Globus pallidus (tissue), 1 donor: ENCODE measurements at places on chromosomes 2 and 18.

GRCh38 chr18:46477425-46478011 is 179.5 kb downstream of the LOXHD1 start:
- DNase-seq, result no peak

- DNase-seq, result no peak
These were observed 41.6 kb downstream of the PLEKHB2 start for GRCh38 chr2:131146749-131147148.

DNA sequence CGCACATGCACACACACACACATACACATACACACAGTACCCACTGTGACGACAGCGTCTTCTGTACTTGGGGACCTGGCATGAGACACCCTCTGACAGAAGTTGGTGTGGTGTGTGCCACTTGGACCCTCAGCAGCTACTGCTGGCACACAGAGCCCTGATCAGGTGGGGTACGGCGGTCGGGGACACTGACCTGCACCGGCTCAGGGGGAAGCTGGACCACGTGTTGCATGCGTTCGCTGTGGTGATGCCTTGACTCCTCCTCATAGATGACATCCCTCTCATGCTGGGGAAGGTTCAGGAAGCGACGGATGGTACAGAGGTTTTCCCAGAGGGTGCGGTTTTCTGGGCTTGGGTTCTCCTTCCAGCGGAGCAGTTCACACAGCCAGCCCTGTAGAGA is 149.2 kb downstream of the SATB2 start:
- no peak for DNase-seq

- DNase-seq, result no peak
These were observed 52.6 kb downstream of the ITGB1BP1 start for GRCh38 chr2:9370746-9371145.

DNA sequence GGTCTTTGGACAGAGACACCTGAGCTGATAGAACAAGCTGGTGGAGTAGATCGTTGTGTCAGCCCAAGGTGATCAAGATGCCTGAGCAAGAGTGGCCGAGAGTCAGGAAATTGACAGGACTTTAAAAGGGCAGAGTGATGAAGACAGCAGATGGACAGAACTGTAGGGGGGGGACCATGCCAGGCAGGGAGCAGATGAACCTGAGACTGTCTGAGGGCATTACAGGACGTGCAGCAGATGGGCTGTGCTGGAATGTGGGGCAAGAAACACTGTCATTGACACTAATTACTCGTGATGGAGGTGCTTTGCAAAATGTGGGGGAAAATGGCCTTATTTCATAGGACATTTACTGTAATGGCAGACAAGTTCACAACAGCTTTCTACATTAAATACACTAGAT is 225.0 kb downstream of the THSD7B start:
- DNase-seq, result no peak

- peak; percentile 68 for DNase-seq
These were observed 529.2 kb upstream of the KLHL29 start for GRCh38 chr2:22855761-22856184.

DNA sequence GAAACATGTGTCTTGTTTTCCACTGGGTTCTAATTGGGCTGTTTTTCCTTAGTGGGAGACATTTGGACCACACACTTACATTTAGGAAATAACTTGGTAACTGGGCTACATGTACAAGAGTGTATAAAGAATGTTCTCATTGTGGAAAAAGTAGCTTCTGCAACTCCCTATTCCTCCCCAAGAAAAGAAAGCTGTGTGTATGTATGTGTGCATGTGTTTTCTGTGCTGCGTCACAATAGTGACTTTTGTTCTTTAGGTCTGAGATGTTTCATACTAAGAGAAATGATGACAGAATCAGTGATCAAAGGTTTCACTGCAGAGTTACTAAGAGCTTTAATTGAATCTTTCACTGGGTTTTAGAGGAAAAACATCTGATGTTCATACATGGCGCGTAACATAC is 82.7 kb downstream of the TANC1 start:
- DNase-seq, result no peak

- no peak for DNase-seq
These were observed 433.3 kb upstream of the ID2 start for GRCh38 chr2:8248623-8248957.

DNA sequence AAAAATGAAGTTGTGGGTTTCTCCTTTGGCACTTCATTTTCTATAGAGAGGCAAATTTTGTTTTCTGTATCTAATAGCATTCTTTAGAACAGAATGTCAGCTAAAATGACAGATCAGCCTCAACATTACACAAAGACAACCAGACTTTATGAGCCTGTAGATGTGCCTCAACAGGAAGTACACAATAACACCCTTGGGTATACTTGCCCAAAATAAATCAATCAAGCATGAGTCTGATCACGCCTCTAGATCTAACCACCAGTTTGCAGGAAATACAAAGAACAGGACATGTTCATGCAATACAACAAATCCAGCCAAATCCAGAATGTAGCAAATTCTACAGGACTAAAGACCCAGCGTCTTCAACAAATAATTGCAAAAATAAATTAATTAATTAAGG is 11.2 kb upstream of the DAPL1 start:
- DNase-seq, result no peak

DNA sequence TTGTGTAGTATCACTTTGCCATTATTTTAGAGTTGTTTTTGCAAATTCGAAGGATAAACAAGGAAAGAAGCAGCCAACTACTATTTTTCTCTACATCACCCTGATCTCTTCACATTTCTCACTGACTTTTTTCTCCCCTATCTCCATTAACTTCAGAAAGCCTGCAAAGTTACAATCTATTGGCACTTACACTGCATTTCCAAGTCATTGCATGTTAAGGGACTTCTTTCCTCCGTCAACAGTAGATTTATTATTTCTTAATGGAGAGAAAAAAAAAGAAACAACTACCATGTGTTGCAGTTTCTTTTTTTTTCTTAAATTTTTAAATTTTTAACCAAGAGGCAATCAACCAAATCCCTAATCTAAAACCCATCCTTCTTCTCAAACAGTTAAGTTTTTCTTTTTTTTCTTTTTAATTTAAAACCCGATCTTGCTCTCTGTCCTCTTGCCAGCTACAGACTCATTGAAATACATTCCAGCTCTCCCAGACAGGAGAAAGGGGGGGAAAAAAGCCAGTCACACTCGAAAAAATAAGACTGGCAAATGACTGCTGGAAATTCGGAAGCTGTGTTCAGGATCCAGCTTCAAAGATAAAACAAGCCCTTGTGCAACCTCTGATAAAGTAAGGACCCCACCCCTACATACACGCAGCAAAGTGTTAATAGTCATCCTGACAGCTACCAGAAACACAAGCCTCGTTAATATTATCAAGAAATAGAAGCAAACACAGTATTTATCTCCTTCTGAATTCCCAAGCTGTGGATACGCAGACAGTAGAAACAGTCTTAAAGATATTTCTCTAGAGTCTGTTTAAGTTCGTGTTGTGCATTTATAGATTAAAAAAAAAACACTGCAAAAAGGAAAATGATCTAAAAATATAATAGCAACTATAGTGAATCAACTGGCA is 1.3 kb downstream of the LRRTM4 start:
- DNase-seq, result peak; percentile 37

GRCh38 chr2:101754618-101755017 is 57.1 kb downstream of the MAP4K4 start:
- no peak for DNase-seq

GRCh38 chr2:85160966-85161960 is 28.1 kb downstream of the TCF7L1 start:
- no peak for DNase-seq

DNA sequence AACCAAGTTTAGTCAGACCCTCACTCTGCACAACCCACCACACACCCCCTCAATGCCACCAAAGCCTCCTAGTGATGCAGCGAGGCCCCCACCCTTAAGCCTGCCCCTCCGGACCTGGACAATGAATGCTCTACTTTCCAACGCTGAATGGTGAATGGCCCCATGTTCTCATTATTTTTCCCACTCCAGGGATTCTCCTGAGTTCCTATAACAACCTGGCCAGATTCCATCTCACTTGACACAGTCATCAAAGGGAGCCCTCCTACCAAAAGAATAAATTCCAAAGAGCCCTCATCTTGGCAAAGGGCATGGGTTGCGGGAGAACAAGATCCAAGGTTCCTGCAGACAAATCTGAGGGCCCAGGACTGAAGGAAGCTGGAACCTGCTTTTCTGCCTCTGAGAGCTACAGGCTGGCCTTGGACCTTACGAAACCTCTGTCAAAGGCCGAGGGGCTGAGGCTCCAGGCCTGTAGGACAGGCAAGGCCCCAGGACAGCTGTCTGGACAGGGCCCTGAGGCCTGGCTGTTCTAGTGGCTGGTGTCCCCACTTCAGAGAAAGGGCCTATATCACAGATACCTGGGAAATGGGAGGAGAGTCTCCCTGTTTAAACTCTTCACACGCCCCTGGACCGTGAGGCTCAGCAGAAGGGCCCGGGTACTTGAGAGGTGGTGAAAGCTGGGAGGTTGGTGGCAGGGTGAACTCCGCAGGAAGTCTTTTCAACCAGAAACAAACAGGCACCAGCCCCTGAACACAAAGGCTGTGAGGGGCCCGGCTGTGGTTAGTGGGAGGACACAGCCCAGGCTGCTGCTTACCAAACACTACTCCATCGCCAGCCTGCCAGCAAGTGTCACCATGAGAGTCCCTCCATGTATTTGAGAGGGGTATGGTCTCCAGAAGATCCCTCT is 27.3 kb downstream of the SFXN5 start:
- peak; percentile 67 for DNase-seq

- DNase-seq, result no peak
These were observed 55.6 kb downstream of the RPL37A start for GRCh38 chr2:216554286-216554685.

DNA sequence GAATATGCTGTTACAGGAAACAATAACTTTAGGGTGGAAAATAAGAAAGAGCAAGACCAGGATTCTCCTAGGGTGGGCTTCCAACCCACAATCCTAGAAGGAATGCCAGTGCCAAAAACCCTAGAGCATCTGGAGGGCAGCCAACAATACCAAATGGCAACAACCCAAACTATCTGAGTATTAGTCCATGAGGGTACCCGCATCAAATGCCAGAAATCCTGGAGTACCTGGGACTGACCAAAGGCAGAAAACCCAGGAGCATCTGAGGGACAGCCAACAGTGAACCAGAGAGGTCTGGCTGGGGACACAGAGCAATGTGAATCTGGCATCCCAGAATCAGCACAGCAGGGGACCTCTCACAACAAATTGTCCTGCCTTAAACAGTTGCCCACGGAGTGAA is 126.3 kb downstream of the SCG2 start:
- no peak for DNase-seq

- no peak for DNase-seq
These were observed 289.8 kb downstream of the ICOS start for GRCh38 chr2:204226305-204226880.

GRCh38 chr2:26968001-26968400 is 2.4 kb upstream of the MAPRE3 start:
- no peak for DNase-seq

DNA sequence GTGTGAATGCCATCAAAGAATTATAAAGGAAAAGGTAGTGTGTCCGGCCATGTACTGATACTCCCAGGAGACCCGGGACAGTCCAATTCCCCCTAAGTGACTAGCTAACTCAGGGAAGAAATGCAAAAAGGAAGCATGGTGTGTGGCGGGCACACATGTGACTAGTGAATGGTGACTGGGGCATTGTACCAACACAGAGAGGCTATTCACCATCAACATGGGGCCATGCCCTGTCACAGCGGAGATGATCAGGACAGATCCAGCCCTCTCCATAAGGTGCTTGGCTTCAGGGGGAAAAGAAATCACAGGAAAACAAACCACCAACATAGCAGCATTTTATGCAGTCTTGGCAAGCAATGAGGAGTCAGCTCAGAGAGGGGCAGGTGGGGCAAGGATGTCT is 34.3 kb downstream of the FAM168B start:
- DNase-seq, result peak; percentile 93
